Endodermal cell (in vitro differentiated cells): ENCODE measurements at places on chromosomes 4 and X.

- no peak for DNase-seq
These were observed 243.3 kb downstream of the CBR4 start for GRCh38 chr4:168766604-168767316.

- no peak for DNase-seq
These were observed 48.9 kb upstream of the IQSEC2 start for GRCh38 chrX:53330331-53330730.

GRCh38 chr4:101277671-101278070 is 69.7 kb downstream of the PPP3CA start:
- no peak for DNase-seq

GRCh38 chrX:72255864-72256263 is 17.0 kb upstream of the ERCC6L start:
- no peak for DNase-seq

GRCh38 chrX:68183612-68184214 is 249.6 kb downstream of the OPHN1 start:
- no peak for DNase-seq

GRCh38 chr4:5478697-5479096 is 229.7 kb downstream of the EVC2 start:
- peak; percentile 26 for DNase-seq
